Fibroblast of villous mesenchyme (primary cell): ENCODE measurements at places on chromosomes 3 and 15. TPM values are rescaled to one million over a fixed set of nuclear protein-coding genes. Genes with fewer than 3 reads are reported as not detected.
A peak's percentile ranks its signal among the peaks of the same experiment; 100 is the strongest.

The SCN5A gene
- 0.43 and 0.97 TPM in 2 replicates for total RNA-seq

The GABRR3 gene
- not detected in 2 replicates for total RNA-seq

The GOLGA8R gene
- total RNA-seq, result 1.3 and 1.9 TPM in 2 replicates

The MITF gene
- 13.5 and 30.2 TPM in 2 replicates for total RNA-seq

The FSTL1 gene
- 997 and 1,795 TPM in 2 replicates for total RNA-seq

The ALDH1A2 gene
- total RNA-seq, result 2.9 and 8.2 TPM in 2 replicates

The AADAC gene
- total RNA-seq, result 0.32 TPM in 1 of 2 replicates, not detected in the other

The CASR gene
- total RNA-seq, result not detected in 2 replicates

The PRSS50 gene
- total RNA-seq, result not detected in 2 replicates

The GPD1L gene
- total RNA-seq, result 3.5 and 7.8 TPM in 2 replicates

The GPR171 gene
- not detected in 2 replicates for total RNA-seq

The TMEM40 gene
- total RNA-seq, result under 0.01 TPM in 1 of 2 replicates, not detected in the other

The XYLB gene
- total RNA-seq, result 4.3 and 4.8 TPM in 2 replicates

The CGNL1 gene
- total RNA-seq, result 0.43 and 0.64 TPM in 2 replicates

The AP3B2 gene
- 0.43 and 0.64 TPM in 2 replicates for total RNA-seq

DNA sequence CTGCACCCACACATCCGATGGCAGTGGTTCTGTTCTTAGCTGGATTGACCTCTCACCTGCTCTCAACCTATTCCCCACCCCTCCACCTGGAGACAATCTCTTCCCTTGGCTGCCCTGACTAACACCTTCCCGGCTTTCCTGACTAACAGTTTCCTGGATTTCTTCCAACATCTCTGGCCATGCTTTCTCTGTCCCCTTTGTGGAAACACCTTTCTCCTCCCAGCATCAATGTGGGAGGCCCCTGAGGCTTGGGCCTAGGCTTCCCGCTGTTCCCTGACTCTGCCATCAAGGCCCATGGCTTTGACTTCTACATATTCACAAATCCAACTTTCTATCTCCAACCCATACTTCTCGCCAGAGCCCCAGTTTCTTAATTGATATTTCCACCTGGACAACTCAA is 142.8 kb upstream of the ATP2B2 start:
- DNase-seq, result no peak

DNA sequence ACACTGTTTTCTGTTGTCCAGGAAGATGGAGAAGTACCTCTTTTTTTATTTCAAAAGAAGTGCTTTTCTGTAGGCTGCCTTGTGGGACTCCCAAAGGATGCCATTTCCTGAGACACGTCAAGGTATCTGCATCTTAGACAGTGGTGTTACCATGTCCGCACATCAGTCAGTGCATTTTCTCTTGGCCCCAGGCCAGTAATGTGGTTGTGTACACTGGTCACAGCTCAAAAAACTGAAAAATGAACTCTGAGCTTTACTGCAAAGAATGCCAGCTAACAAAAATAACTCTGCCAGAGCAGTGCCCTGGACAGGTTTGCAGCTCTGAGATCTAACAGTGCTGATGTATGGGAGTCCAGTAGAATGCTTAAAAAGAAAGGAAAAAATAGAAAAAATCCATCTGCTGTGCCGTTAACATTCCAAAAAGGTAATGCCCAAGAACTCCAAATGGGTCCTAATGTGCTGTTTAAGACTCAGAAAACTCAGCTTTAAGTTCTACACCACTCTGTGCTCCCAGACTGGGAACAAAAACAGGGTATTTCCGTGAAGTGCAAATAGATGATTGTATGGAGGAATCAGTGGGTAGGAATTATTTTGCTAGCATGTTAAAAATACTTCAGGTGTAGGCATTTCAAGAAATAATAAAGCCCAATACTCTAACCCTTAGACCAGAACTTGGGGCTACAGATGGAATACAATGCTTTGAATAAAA is 315.9 kb downstream of the FEZF2 start:
- no peak for DNase-seq

DNA sequence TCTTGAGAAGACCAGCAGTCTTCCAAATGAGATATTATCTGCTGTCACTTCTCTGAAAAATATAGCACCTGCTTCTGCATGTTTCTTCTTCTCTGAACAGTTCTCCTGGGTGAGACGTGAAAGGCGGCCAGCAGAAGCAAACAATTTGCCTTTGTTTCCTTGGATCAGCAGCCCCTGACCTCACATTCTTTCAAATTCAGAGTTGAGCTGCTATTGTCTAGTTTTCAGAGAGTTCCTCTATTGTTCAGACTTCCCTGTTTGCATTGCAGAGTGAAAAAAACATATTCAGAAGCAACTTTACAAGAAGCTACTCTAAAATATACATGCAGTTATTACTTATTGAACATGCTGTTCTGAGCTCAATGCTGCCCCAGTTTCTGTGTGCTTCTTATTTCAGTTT is 653.6 kb downstream of the NAALADL2 start:
- no peak for DNase-seq

DNA sequence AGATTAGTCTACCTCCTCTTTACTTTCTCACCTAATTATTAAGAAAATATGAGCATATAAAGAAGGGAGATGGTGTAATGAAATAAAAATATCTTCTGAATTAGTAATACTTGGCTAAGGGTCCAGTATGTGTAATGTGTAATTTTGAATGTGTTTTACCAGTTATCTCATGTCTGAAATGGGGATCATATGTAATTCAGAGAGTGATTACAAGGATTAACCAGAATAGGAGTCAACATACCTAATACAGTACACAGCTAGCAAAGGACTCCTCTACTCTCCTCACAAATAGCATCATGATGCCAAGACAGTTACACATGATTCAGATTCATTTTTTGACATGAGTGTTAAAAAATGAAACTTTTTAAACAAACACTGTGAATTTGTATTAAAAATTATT is 570.4 kb downstream of the SI start:
- no peak for DNase-seq

- DNase-seq, result no peak
Measured at GRCh38 chr3:139124197-139124596, 79.5 kb upstream of the PRR23C start.

- no peak for DNase-seq
Measured at GRCh38 chr3:181328346-181328745, 338.8 kb upstream of the DNAJC19 start.

DNA sequence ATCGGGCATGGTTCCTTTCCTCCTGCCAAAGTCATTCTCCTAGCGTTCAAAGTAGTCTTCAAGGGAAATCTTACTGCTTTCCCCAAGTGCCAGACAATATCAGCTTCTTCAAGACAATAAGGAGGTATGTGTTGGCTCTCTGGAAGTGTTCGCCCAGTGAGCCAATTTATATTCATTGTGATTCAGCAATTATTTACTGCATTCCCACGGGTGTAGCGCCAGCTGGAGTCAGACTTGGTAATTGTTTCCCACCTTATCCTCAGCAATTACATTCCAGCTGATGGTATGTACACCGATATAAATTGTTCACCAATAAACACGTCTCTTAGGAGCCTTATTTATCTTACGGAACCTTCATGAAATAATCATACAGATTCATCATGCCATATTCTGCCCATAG is 103.6 kb upstream of the CTNNB1 start:
- DNase-seq, result no peak

GRCh38 chr3:16399473-16399872 is 114.0 kb downstream of the RFTN1 start:
- DNase-seq, result peak; percentile 96

GRCh38 chr3:189342811-189343210 is 171.0 kb downstream of the TPRG1 start:
- no peak for DNase-seq

DNA sequence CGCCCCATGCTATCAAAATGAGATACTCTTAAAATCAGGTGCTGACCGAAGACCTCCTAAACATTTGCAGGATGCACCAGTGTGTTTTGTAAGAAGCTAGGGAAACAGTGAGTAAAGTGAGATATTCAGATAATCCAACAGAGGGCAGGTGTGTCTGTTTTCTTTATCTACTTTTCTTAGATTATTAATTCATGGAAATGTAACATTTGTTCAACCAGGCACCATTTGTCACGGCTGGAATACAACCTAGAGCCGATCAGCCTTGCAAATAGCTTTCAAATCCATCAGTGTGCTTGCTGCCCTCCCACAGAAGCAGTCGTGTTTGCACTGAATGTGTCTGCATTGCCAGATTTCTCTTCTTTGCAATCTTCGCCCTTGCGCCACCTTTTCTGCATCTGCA is 201.9 kb upstream of the CHRM5 start:
- no peak for DNase-seq

GRCh38 chr3:105401691-105402149 is 35.0 kb downstream of the ALCAM start:
- peak; percentile 17 for DNase-seq

DNA sequence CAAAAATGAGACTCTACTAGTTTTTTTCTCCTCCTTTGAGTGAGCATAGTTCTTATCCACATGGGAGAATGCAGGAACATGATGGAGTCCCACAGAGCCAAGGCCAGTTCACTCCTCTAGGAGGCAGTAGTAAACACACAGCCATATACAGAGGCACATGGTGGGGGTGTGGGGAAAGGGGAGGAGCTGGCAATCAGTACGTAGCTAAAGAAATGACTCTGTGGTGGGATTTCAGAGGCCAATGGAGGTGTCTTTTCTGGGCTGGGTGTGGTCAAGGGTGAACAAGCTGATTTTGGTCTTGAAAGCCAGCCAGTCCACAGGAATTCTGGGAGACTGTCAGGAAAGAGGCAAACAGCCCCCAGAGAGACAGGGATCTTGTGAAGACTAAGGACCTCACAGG is 6.6 kb upstream of the RAB11A start:
- peak; percentile 65 for DNase-seq

- DNase-seq, result no peak
Measured at GRCh38 chr3:113088616-113089015, 97.8 kb downstream of the GTPBP8 start.

DNA sequence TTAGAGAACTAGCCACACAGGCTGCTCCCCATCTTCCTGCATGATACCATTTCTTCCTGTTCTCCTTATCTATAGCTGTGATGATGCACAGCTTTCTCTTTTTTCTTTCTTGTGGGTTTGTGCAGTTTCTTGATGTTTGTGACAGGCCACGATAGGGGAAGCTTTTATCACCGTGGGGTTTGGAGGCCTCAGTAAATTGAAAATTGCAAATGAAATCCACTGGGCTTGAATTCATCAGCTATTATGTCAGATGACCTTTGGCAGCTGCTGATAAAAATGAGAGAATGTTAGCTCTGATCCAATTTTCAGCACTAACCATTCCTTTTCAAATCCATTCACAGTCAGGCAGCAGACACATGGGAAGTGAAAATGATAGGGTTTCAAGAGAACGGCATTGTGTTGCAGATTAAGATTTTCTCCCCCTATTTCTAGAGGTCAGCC is 176.9 kb upstream of the SOX2 start:
- DNase-seq, result no peak

- peak; percentile 74 for DNase-seq
Measured at GRCh38 chr3:197809356-197810020, 18.4 kb downstream of the LRCH3 start.

- DNase-seq, result no peak
Measured at GRCh38 chr15:72166716-72167417, 30.7 kb downstream of the GRAMD2A start.

DNA sequence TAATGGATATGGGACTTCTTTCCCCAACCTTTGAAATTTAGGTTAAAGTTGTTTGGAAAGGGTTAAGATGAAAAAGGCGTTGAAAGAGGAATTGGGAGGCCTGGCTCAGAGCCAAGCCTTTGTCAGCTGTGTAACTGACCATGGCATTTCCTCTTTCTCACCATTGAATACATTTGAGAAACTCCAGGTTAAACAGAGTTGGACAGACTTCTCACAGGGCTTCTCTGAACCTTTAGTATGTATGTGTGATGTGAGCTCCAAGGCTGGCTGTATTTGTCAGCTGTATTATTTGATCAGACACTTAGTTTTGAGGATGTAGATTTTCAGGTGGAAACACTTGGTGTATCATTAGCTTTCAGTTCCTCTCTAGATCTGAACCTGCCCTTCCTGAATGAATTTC is 136.4 kb upstream of the GOLGA6L4 start:
- no peak for DNase-seq

DNA sequence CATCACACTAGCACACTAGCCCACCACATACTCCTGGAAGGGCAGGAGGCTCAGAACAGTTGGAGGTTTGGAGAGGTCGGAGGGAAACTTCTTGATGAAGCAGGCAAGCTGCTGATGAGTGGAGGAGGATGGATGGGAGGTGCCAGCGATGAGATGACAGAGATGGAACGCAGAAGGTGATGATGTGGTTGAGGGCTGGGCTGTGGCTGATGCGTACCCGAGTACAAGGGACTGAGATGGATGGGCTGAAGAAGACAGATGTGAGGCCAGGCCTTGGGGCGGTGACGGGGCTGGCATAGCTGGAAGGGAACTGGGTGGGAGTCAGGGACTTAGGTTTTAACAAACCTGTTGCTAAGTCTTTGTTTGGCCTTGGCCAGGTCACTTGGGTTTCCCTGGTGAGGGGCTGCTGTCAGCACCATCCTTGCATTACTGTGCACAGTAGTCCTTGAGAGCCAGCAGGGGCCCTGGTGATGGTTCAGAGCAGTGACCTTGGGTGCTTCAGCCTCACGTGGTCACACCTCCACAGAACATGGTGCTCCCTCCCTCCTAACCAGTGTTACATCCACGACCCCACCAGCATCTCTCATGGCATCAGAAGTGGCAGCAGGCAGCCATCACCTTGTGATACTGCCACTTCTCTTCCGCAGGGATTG is 164.5 kb downstream of the SLCO3A1 start:
- no peak for DNase-seq

GRCh38 chr3:174614036-174614435 is 245.1 kb upstream of the NAALADL2 start:
- DNase-seq, result no peak

GRCh38 chr3:46731795-46732194 is 14.1 kb upstream of the PRSS50 start:
- no peak for DNase-seq

- DNase-seq, result no peak
Measured at GRCh38 chr15:99918072-99918471, 184.8 kb upstream of the LYSMD4 start.
